ENCODE measurements at places on chromosomes 6 and 20. TPM values are rescaled to one million over a fixed set of nuclear protein-coding genes. Genes with fewer than 3 reads are reported as not detected.

Gene SYCP2
- 0.56 TPM for polyA plus RNA-seq

Gene RRAGD
- 22.4 TPM for polyA plus RNA-seq

Gene PLA2G7
- polyA plus RNA-seq: 0.12 TPM

Gene NOTCH4
- 17.8 TPM for polyA plus RNA-seq

All from esophagus (tissue), 2 donors.